IMR-90 (cell line): ENCODE measurements at places on chromosomes 4 and X. TPM values are rescaled to one million over a fixed set of nuclear protein-coding genes. Genes with fewer than 3 reads are reported as not detected.

- no peaks in the 10 kb centered on the region for H3K27me3 ChIP-seq
- H3K36me3 ChIP-seq = no peaks in the 10 kb centered on the region
- DNase-seq = no peak
Measured at GRCh38 chr4:142923619-142924018, 77.5 kb upstream of the INPP4B start.

GRCh38 chrX:14670819-14671218, 141.5 kb downstream of the GLRA2 start:
- no peak overlapping the region for H3K4me3 ChIP-seq
- DNase-seq = no peak
- H3K27me3 ChIP-seq = no peaks in the 10 kb centered on the region
- no peak overlapping the region for H3K27ac ChIP-seq
- H3K36me3 ChIP-seq = no peaks in the 10 kb centered on the region
- no peaks in the 10 kb centered on the region for H3K4me1 ChIP-seq

DNA sequence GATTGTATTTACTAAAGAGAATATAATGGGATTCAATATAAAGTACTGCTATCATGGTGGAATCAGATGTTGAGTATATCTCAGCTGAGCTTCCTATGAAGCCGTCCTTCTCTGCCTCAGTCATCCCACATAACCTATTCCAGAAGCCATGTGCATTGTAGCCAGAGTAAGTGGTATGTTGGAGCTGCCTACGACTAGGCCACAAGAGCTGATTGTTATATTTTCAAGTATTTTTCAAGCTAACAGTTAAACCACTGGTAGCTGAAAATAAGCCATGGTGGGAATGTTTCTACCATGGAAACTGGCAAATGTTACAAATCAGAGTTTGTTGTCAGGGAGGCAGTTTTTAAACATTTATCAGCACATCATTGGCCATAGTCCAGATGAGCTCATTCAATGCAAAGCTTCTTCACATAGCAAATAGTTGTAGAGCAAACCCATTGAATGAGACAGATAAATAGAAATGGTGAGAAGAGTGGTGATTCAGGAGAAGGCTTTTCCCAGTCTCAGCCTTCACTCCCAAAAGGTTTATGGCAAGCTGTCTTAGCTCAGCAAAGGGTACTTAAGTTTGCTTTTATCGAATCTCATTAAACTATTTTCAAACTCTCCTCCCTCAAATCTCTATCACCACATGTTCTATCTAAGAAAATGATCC, 436.4 kb downstream of the PCDH19 start:
- no peak overlapping the region for H3K27ac ChIP-seq
- no peak overlapping the region for H3K4me3 ChIP-seq
- H3K27me3 ChIP-seq = no peaks in the 10 kb centered on the region; the same call in 1 of the 2 replicates
- no peaks in the 10 kb centered on the region for H3K36me3 ChIP-seq

DNA sequence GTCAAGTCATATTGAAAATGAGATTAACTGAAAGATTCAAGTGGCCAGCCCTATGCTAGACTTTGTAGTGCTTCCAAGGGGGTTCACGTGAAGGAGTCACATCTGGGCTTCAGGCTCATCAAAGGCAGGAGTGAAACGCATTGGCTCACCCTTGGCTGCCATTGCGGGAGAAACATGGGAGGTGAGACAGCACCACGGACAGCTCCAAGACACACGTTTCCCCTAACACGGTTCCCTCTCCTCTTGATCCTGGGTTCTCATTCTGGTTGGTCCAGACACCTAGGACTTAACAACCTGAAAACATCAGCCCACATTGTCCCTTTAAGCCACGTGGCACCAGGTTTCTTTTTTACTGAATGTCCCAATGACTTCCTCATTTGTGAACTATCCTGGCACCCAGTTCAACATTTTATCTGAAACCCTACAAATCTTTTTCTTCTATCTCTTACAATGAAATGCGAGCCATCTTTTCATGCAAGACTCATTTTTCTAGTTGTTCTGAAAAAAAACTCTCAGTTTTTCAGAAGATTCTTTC, 279.0 kb upstream of the VCX3A start:
- no peak overlapping the region for H3K27ac ChIP-seq
- H3K4me1 ChIP-seq = no peaks in the 10 kb centered on the region

GRCh38 chr4:40453912-40454311, 118.8 kb downstream of the CHRNA9 start:
- H3K27me3 ChIP-seq = no peaks in the 10 kb centered on the region
- H3K36me3 ChIP-seq = no peaks in the 10 kb centered on the region
- DNase-seq = no peak
- H3K4me3 ChIP-seq = no peak overlapping the region
- no peaks in the 10 kb centered on the region for H3K4me1 ChIP-seq
- no peak overlapping the region for H3K27ac ChIP-seq

- H3K36me3 ChIP-seq = 0 out of 2 replicates have a peak, but pooled peaks cover 1% of the 10 kb centered on the region
- DNase-seq = peak; percentile 14
- H3K27me3 ChIP-seq = no peaks in the 10 kb centered on the region
Measured at GRCh38 chrX:37371578-37371991, 22.4 kb downstream of the PRRG1 start.

DNA sequence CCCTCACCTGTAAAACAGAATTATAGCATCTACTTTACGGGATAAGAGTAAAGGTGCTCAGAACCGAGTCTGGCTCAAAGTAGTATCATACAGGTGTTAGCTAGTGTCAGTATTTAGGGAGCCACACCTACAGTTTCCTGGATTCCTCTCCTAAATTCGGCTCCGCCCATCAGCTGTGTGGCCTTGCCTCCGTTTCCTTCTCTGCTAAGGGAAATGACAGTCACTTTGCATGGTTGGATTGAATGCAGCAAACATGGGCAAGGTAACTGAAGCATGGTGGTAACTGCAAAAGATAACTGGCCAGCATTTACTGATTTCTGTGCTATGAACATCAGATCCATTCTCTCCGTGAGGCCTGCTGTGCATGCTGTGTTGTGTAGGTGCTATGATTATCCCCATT, 2.8 kb downstream of the PPP1R3F start:
- peaks cover 2% of the 10 kb centered on the region; the same call in 1 of the 2 replicates for H3K36me3 ChIP-seq
- no peak overlapping the region for H3K27ac ChIP-seq
- no peak overlapping the region for H3K4me3 ChIP-seq
- DNase-seq = no peak

- H3K27ac ChIP-seq = no peak overlapping the region
- H3K27me3 ChIP-seq = no peaks in the 10 kb centered on the region
- H3K4me1 ChIP-seq = no peaks in the 10 kb centered on the region
- peak; percentile 11 for DNase-seq
Measured at GRCh38 chr4:48223633-48224295, 45.9 kb downstream of the TEC start.

- H3K27me3 ChIP-seq = no peaks in the 10 kb centered on the region
- H3K4me1 ChIP-seq = peaks cover 2% of the 10 kb centered on the region
- H3K27ac ChIP-seq = peak overlapping the region; percentile 94
- no peaks in the 10 kb centered on the region for H3K36me3 ChIP-seq
Measured at GRCh38 chrX:10016519-10017132, 49.5 kb downstream of the CLDN34 start.

GRCh38 chrX:22912616-22913015, 87.1 kb upstream of the DDX53 start:
- H3K36me3 ChIP-seq = no peaks in the 10 kb centered on the region
- no peaks in the 10 kb centered on the region for H3K27me3 ChIP-seq
- H3K4me3 ChIP-seq = no peak overlapping the region
- DNase-seq = no peak
- no peaks in the 10 kb centered on the region for H3K4me1 ChIP-seq
- H3K27ac ChIP-seq = no peak overlapping the region

DNA sequence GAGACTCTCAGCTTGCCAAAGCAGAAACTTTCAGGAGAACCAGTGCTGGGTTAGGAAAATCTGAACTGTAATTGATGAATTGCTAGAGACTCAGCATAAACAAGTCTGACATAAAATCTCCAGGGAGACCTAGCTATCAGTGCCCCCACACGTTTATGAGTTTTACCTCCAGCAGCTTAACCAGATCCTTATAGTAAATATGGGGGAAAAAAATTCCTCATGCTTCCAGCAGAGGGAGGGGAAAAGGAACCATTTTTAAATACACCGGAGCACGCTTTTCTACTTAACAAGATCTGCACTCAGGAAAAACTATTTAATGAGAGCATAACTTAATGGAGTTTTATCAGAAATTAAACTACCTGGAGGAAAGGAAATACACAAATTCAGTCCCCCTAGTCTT, 1040.7 kb upstream of the INTU start:
- peaks cover 3% of the 10 kb centered on the region for H3K4me1 ChIP-seq
- H3K4me3 ChIP-seq = no peak overlapping the region
- H3K27ac ChIP-seq = no peak overlapping the region
- DNase-seq = peak; percentile 28

DNA sequence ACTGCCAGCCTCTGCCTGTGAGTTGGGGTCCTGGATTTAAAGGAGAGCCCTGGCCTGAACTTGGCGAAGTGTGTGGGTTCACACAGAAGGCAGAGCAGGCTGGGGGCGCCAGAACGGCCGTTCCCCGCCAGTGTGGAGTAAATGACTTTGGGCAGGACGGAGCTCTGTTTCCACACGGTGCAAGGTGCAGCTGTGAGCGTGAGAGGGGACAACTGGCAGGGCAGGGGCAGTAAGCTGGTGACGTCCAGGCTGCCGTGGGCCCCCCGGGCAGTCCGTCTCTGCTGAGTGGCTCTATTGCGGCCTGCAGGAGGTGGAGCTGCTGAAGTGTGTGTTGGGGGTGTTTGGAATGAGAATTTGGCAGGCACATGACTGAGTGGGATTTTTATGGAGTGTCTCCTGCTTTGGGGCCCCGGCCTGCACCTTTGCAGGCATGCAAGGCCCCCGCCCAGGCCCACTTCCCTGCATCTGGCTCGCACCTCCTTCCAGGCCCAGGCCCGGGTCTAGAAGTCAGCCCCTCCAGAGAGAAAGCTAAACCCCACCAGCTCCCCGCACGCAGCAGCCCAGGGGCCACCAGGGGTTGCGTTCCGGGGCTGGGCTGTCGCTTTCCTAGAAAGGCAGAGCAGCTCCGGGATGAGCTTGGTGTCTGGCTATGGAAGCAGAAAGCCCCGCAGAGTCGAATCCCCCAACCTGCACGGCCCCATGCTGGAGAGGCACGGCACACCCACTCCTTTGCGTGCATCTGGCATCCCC, 62.2 kb upstream of the GRPEL1 start:
- no peak overlapping the region for H3K27ac ChIP-seq
- no peaks in the 10 kb centered on the region for H3K36me3 ChIP-seq
- DNase-seq = no peak
- H3K27me3 ChIP-seq = peaks cover 3% of the 10 kb centered on the region; the same call in 1 of the 2 replicates

GRCh38 chrX:150119323-150119722, 181.0 kb upstream of the EOLA2 start:
- no peak overlapping the region for H3K4me3 ChIP-seq
- no peaks in the 10 kb centered on the region for H3K4me1 ChIP-seq

GRCh38 chrX:107577933-107578332, 50.4 kb upstream of the PRPS1 start:
- H3K27ac ChIP-seq = no peak overlapping the region
- no peak overlapping the region for H3K4me3 ChIP-seq
- no peak for DNase-seq
- H3K27me3 ChIP-seq = peaks cover 2% of the 10 kb centered on the region; the same call in 1 of the 2 replicates
- H3K4me1 ChIP-seq = peaks cover 15% of the 10 kb centered on the region
- H3K36me3 ChIP-seq = no peaks in the 10 kb centered on the region

GRCh38 chrX:43218198-43218597, 437.9 kb upstream of the MAOA start:
- H3K4me3 ChIP-seq = no peak overlapping the region
- no peak overlapping the region for H3K27ac ChIP-seq
- H3K27me3 ChIP-seq = no peaks in the 10 kb centered on the region
- no peak for DNase-seq

DNA sequence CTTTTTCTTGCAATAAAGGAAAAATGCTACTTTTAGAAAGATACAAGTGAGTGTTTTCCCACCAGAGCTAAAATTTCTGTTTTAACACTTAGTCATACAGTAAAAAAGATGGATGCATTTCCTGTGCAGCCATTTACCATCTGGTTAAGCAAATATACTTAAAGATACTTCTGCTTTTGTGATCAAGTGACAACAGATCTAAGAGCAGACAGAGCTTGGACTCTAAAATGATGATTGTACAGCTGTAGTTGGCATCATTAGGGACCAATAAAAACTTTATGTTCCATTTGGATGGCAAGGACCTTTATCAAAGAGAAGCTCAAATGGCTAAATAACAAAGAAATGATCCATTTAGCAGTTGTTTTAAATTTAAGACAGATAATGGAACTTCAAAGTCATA, 270.8 kb downstream of the FSTL5 start:
- no peak for DNase-seq
- no peaks in the 10 kb centered on the region for H3K4me1 ChIP-seq
- H3K27me3 ChIP-seq = no peaks in the 10 kb centered on the region
- H3K27ac ChIP-seq = no peak overlapping the region
- no peaks in the 10 kb centered on the region for H3K36me3 ChIP-seq

GRCh38 chrX:30875957-30876356, 13.1 kb downstream of the TAB3 start:
- no peak overlapping the region for H3K4me3 ChIP-seq
- peak; percentile 87 for DNase-seq
- no peaks in the 10 kb centered on the region for H3K27me3 ChIP-seq
- H3K27ac ChIP-seq = no peak overlapping the region

GRCh38 chr4:60682901-60683300, 517.2 kb upstream of the ADGRL3 start:
- no peaks in the 10 kb centered on the region for H3K27me3 ChIP-seq
- peak overlapping the region; percentile 25 for H3K4me3 ChIP-seq
- DNase-seq = peak; percentile 79
- no peaks in the 10 kb centered on the region for H3K36me3 ChIP-seq
- H3K27ac ChIP-seq = peak overlapping the region; percentile 92
- H3K4me1 ChIP-seq = no peaks in the 10 kb centered on the region; the same call in none of the 2 replicates

The CHRDL1 gene
- total RNA-seq = 0.28 and 0.36 TPM in 2 replicates

The CT45A5 gene
- total RNA-seq = not detected in 2 replicates

The NKX6-1 gene
- under 0.01 TPM in 1 of 2 replicates, not detected in the other for total RNA-seq

The CXCR3 gene
- total RNA-seq = not detected in 2 replicates

The WDR17 gene
- total RNA-seq = 0.54 and 0.83 TPM in 2 replicates

The MTMR8 gene
- under 0.01 TPM in 1 of 2 replicates, not detected in the other for total RNA-seq

The HAND2 gene
- total RNA-seq = 0.36 and 0.56 TPM in 2 replicates

The XAGE1B gene
- not detected in 2 replicates for total RNA-seq

The MPP1 gene
- 36.4 and 43.0 TPM in 2 replicates for total RNA-seq

The CENPVL2 gene
- total RNA-seq = not detected in 2 replicates

The CLDN34 gene
- total RNA-seq = under 0.01 TPM in 1 of 2 replicates, not detected in the other
